ENCODE measurements at places on chromosomes 1 and 21. TPM values are rescaled to one million over a fixed set of nuclear protein-coding genes. Genes with fewer than 3 reads are reported as not detected.

Gene DNTTIP2
- total RNA-seq: 75.7 TPM

Gene SLFNL1
- 0.53 TPM for total RNA-seq

Gene RGS13
- not detected for total RNA-seq

Gene RNU11
- not detected for total RNA-seq

Gene EFCAB14
- 50.3 TPM for total RNA-seq

Gene ZNF436
- 8.7 TPM for total RNA-seq
